ENCODE measurements at places on chromosomes 2 and 18.

- no peak for DNase-seq
These were observed 1.9 kb downstream of the DUSP2 start for GRCh38 chr2:96143231-96143847.

DNA sequence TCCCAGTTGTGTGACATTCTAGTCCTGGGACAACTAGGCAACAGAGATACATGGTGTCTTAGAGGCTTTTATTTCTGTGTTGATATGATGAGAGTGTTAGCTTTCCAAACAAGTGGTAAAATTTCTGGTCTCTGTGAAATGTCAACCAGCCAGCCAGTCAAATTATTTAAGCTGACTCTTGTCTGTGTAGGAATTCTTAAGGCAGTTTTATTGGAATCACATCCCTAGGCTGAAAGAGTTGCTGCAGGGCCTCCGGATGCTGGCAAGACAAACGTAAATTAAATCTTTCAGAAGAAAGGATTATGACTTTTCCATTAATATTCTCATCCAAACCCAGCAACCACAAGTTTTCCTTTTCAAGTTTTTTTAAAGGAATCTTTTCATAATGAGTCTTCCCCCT, 44.6 kb downstream of the SERPINB7 start:
- no peak for DNase-seq

DNA sequence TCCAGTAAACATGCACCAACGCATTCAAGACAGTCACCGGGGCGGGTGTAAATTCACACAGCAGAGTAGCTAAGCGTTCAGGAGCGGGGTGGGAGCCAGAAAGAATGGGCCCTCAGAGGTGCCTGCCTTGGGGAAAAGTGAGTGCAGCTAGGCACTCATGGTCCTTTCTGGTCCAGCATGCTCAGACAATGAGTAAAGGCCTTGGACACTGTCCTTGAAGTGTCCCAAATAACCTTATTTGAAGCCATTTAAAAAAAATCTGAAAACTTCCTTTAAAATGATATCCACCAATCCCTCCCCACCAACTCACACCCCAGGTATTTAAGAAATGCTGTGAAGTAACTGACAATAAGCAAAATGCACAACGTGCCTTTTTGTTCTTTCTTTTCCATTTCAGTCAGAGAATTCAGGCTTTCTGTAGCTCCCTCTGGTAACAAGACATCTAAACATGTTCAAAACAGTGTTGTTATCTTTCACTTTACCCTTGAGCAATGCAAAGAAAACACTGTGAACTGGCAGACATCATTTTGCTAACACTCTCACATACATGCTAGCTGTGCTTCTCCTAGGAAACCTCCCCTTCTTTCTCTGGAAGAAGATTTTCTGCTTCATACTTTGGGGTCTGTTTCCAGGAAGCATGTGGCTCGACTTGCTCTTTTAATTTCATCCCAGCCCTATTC, 445.1 kb upstream of the SPRED2 start:
- no peak for DNase-seq

DNA sequence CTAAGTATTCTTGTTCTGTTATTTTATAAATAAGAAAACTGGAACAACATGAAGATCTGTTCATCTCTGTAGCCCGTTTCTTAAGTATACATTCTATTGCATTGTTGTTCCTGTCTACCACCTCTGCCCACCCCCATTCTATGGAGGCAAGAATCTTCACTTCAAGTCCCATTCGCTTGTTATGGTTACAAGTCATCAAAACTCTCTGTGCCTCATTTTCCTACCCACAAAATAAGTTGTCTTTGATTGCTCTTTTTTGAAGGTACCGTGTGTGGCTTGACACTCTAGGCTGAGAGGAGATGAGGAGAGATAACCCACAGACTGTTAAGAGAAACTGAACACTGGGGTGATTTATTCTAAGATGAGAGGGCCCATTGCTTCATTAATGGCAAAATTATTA, 2.9 kb upstream of the EVA1A start:
- DNase-seq, result no peak

- no peak for DNase-seq
These were observed 432.2 kb upstream of the HNRNPA3 start for GRCh38 chr2:176780348-176780747.

- no peak for DNase-seq
These were observed 33.5 kb upstream of the CERS6 start for GRCh38 chr2:168422584-168422983.

- no peak for DNase-seq
These were observed 2.0 kb downstream of the CNNM4 start for GRCh38 chr2:96762529-96763311.

GRCh38 chr2:28593160-28593755, 97.4 kb downstream of the PLB1 start:
- DNase-seq, result no peak

DNA sequence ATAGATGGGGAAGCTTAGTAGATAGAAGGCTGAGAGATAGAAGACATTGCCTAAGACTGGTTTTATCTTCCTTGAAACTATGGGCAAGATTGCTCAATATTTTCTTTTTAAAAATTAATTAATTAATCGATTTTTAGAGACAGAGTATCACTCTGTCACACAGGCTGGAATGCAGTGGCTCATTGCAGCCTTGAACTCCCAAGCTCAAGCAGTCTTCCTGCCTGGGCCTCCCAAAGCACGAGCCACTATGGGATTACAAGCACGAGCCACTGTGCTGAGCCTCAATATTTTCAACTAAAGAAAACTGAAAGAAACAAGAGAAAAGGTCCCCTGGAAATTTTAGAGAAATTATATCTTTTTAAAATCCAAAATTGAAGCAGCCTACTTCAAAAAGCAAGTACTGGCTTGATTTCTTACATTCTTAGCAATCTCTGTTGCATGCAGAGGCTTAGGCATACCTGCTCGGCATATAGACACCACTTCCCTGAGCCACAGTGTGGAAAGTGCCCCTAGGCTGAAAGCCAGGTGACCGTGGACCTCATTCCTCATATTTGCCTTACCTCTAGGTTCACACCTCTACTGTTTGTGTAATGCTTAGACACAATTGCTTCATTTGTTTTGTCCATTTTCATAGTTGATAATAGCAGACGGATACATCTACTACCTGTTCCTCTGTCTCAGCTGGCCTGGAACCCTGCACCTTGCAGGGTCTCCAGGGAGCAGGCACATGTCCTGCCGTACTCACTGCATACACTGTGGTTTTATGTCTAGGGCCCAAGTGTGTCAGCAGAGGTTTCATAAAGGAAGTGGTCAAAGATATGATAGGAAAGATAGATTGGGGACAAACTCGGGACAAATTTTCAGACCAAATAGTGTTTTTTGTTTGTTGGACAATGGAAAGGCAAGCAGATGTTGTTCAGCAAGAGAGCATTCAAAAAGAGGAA, 166.5 kb upstream of the ALPP start:
- DNase-seq, result no peak

DNA sequence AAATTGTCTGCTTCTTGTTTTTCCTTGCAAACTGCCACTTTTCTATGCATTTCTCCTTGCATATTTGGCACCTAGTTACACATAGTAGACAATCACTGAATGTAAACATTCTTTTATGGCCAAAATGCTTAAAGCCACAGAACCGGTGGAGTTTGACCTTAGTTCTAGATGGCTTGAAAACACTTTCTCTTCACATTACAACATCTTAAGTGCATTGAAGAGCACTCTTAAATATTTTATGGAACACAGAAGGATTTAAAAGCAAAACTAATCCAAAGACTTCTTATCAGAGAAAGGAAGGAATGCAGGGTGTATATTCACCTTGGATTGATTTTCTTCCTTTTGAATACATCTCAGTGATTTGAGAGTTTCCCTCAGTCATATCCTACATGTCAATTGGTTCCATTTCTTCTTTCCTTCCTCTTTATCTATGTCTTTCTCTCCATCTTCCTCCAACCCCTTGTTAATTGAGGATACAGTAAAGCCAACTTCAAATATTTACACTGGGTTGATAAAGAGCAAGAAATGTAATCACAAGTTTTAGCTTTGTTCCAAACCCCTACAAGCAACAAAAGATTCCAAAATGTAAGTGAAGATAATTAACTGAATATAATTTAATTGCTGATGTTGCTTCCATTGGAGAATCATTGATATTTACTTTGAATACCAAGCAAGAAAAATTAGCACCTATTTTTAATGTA, 548.0 kb downstream of the CNTNAP5 start:
- DNase-seq, result no peak

- no peak for DNase-seq
These were observed 35.4 kb upstream of the REEP1 start for GRCh38 chr2:86372641-86373502.

DNA sequence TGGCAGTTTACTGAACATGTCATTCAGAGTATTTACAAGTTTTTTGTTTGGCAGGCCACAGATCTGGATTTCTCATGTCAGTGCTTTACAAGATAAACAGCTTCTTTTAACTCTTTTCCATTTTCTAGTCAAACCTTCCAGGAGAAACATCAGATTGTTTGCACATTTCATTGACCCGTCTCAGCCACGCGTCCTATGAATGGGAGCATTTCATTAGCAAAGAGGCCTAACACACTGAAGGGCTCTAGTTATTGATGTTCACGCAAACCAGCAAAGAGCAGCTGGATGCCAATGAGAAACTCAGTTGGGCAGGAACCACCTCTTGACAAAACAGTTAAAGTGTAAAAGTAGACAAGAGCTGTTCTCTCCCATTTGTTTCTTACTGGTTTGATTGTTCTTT, 29.2 kb upstream of the MFF start:
- DNase-seq, result no peak

- no peak for DNase-seq
These were observed 46.5 kb downstream of the PTGR3 start for GRCh38 chr18:75162467-75162866.

Measured in CD4-positive, alpha-beta T cell treated with Interleukin-15 for 4 hours (primary cell).